ENCODE measurements at places on chromosomes 5 and 9. TPM values are rescaled to one million over a fixed set of nuclear protein-coding genes. Genes with fewer than 3 reads are reported as not detected.

DNA sequence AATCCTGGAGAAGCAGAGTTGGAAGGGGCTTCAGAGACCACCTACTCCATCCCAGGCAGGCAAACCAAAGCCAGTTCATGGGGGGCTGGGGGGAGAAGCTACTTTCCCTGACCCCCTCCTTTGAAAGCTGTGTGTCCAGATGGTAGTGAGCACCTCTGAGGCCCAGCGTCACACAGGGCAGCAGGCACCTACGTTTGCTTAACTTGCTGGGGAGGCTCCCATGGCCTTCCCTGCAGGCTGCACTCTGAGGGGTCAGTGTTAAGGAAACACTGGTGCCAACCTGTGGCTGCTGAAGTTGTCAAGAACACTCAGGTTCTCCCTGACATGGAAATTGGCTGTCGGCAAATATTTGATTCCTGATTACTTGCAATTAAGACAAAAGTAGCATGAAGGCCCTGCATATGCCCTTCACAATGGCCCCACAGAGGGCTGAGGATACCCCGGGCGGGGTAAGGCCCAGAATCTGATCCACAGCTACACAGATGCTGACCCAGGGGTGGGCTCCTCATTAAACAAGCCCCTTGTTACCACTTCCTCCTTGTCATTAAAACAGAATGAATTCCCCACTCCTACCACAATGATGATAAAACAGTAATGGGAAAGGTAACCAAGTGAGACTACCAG is 208.5 kb downstream of the FSTL4 start:
- DNase-seq = no peak

Gene PKD2L2
- not detected for total RNA-seq

Gene PCDHA10
- 3.1 TPM for total RNA-seq

DNA sequence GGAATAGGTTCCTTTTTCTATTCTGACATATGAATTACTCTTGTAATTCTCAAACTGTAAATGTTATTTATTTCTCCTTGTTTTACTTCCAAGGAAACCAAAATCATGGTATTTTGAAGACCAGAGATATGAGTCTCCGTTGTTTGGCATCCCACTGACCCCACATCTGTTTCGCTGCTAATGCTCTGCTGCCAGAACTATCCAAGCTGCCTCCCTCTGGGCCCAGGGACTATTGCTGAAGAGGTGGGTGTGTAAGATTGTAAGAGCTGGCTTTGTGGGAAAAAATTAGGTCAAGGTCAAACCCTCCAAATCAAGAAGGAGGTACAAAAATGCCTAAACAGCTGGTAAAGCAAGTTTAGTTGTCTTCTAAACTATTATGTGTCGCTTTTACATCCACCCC is 129.4 kb upstream of the MYO10 start:
- DNase-seq = no peak

Gene TNFSF8
- total RNA-seq = 1.0 TPM

Gene FOXD4L5
- not detected for total RNA-seq

DNA sequence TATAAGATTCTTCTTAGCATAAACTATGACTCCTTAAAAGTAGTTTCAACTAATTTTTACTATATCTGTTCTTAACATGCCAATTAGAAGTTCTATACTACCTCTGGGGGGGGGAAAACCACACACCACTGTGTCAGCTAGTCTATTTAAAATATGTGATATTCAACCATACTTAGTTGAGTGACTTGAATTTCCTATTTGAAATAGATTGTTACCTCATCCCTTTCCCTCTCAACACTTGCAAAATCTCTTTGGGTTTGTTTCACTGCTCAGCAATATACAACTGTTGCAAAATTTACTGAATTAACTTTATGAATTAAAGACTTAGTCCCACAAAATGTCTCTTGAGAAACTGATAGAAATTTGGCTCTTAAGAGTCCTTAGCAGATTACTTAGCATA is 151.1 kb upstream of the POU5F2 start:
- no peak for DNase-seq

Gene LRRC70
- 0.99 TPM for total RNA-seq

Gene IL3
- not detected for total RNA-seq

Gene TMEM252
- total RNA-seq = not detected

DNA sequence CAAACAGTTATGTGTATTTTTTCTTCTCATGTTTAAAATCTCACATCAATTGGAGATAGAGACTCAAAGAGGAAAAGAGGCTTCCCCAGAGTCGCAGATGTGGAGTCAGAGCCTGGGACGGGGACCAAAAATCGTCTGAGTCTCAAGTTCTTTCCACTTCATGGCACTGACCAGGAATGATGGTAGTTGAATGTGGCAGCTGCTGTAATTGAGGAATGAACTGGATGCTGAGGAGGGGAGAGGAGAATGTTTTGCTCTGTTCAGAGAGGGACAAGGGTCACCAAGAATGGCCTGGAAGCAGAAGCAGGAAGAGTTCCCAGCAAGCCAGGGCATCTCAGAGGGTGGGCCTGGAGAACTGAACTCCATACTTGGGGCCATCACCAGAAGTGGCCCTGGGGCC is 103.9 kb downstream of the NSG2 start:
- DNase-seq = no peak
